ENCODE measurements at places on chromosomes 16 and 17.

GRCh38 chr17:60750640-60751039, 73.0 kb downstream of the BCAS3 start:
- DNase-seq: no peak

GRCh38 chr17:30368912-30369720, 9.6 kb upstream of the CPD start:
- no peak for DNase-seq

DNA sequence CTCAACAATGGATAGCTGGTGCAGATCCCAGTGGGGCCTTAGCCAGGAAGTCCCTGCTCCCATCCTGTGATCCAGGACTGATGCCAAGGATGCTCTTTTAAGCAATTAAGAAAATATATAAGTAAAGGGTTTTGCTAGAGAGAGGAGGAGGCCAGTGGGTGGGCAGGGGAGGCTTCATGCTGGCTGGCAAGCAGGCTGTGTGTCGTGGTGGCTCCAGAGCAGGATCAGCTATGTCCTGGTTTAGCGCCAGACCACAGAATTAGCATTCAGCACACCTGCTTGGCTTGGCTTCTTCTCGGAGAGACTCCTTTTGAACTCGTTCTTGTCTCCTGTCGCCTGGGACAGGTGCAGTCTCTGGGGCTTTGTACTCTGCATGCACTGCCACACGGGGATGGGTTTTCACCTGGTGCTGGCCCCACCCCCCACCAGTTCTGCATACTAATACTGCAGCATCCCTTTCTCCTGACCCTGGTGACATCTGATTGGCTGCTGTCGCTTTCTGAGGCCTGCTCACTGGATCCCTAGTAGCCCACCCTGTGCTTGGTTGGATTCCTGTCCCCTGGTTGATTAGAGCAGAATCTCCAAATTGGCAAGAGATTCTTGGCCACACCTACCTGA, 66.1 kb downstream of the PLD6 start:
- no peak for DNase-seq

- DNase-seq: no peak
Measured at GRCh38 chr17:45750779-45751440, 33.2 kb upstream of the CRHR1 start.

GRCh38 chr16:3841729-3842508, 38.6 kb downstream of the CREBBP start:
- DNase-seq: no peak

DNA sequence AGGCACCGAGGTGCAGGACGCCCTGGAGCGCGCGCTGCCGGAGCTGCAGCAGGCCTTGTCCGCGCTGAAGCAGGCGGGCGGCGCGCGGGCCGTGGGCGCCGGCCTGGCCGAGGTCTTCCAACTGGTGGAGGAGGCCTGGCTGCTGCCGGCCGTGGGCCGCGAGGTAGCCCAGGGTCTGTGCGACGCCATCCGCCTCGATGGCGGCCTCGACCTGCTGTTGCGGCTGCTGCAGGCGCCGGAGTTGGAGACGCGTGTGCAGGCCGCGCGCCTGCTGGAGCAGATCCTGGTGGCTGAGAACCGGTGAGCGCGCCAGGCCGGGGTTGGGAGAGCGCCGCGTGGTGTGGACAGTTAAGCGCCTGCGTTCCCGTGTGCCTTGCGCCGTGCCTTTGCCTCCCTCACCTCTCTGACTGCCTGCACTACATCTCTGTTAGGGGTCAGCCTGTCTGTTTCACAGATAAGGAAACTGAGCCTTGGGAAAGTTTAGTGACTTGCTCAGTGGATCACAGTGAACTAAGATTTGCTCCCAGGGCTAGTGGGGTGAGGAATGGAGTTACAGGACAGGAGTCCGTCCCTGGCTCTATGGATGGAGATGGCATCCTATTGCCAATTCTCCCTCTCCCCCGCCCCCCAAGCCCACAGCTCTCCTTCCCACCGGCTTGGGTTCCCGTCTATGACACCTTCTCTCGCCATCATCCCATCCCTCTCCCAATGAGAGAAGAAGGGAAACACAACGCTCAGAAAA, 880 bp downstream of the SARM1 start:
- no peak for DNase-seq
